ENCODE measurements at places on chromosomes 12 and 14.

DNA sequence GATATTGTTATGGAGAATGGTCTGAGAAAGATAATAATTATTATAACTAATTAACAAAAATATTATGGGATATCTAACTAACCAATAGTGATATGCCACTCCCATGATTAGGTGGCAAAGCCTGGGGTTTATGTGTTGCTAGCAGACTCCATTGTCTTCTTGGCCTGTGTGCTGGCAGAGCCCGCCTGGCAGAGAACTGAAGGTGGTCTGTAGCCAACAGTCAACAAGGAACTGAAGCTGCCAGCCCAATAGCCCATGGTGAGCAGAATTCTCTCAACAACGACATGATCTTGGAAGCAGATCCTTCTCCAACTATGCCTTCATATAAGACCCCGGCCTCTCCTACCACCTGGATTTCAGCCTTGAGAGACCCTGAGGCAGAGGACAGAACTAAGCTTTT lies 258.8 kb downstream of the SLC15A4 start:
- DNase-seq: no peak

GRCh38 chr12:24754690-24755638 lies 193.9 kb downstream of the BCAT1 start:
- DNase-seq: peak; percentile 27

DNA sequence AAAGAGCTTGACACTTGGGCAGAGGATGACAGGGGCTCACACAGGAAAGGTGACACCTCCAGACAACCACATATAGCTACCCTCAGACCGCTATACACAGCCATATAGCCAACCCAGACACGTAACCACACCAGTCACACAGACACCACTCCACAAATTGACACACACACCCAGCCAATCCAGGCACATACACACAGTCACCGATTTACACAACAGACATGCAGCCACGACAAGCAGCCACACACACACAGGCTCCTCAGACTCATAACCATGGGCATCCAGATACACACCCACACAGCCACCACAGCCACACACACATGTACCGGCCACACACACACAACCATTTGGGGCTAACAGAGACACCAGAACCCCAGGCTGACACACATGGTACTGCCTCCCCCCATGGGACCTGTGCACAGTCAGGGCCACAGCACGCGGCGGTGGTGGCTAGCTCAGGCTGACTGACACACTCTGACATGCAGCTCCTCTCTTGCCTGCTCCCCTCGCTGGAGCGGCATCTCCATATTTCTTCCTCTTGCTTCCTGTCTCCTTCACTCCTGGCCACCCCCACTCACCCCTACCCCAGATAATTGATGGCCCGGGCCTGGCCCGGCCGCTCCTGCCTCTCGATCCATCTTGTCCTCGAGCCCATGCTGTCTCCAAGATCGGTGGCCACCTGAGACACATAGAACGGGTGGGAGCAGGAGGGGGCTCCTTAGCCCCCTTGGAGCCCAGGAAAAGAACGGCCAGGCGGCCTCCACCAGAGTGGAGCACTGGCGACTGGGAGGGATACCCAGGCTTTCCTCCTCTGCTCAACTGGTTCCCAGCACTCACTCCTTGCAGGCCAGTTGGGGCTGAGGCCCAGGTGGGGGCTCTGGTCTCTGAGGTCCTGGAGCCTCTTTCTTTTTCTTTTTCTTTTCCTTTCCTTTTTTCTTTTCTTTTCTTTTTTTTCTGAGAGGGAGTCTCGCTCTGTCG lies 6.0 kb upstream of the SHMT2 start:
- no peak for DNase-seq

DNA sequence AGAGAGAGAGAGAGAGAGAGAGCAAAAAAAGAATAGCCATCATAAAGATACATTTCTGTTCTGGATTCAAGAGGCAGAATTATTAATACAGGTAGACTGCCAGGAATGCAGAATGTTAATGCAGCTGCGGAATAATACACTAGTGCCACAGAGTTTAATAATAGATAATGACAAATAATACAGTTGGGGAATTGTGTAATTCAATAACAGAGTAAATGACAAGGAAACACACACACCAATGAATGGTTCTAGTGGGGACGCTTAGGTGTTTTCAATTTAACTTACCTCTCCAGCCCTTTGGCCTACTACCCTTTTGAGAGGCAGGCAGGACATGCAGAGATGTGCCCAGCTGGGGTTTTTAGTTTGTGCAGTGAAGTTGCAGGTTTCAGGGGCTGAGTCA lies 313.9 kb downstream of the NRXN3 start:
- no peak for DNase-seq

GRCh38 chr12:68156636-68157035 lies 2.9 kb downstream of the IFNG start:
- DNase-seq: no peak

DNA sequence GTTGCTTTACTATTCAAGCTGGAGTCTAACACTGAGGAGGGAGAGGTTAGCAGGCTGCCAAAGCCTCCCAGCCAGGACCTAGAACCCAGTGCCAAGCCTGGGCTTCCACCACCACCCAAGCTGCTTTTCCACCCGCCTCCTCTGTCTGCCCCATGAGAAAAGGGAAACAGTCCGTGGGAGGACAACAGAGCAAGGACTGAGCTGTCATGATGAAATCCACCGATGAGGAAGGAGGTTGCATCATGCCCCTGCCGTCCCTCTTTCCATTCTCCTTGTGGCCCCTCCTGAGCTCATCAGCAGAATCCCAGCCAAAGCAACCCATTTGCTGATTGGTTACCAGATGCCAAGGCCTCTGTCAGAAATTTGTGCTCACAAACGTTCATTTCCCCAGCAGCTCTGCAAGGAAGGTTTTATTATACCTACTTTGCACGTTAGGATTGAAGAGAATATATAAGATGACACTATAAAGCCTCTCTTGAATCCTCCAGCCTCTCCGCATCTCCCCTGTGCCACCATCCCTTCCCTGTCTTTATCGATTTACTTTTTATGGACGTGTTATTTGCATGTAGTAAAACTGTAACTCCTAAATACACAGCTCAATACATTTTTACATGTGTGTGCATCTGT lies 6.3 kb upstream of the SERPINA1 start:
- DNase-seq: no peak

DNA sequence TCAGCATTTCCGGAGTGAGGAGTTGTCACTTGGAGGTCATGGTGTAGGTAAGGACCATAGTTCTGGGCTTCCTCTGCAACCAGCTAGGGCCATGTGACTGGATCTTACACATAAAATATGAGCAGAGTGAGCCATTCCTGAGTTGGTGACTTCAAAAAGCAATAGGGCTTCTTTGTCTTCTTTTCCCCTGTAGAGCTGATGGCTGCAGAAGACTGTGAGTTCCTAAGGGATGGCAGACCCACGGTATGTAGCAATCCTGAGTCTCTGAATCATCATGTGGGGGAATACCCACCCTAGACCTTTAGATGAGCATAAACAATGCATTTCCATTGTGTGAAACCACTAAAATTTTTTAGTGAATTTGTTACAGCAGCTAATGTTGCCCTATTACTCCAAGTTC lies 151.1 kb upstream of the TBX3 start:
- peak; percentile 40 for DNase-seq

DNA sequence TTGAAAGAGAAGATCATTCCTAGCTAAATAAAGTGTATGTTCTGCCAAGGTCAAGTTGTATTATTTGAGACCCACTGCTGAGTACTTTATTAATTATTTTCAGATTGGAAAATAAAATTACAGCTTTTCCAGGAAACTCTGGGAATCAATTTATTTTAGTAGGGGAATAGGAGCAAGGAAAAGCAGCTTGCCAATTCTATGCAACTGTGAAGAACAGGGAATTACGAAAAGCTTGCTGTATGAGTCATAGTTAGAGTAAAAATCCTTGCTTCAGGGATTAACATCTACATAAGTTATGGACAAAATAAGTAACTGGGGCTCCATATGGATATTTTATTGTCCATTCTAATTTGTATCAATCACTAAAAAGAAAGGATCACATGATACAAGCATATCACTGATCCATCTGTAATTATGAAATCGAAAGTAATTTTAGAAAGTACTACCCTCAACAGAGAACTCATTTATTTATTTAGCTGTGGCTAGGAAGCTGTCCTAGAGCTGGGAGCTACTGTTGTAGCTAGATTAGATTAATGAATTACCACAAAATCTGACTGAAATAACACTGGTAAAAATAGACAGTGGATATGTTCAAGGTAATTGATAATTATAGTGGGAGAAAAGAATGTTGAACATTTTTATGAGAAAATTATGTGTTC lies 303.5 kb upstream of the NPAS3 start:
- DNase-seq: no peak

All from AG09319 (cell line).